Naive thymus-derived CD4-positive, alpha-beta T cell (primary cell): ENCODE measurements at places on chromosomes 12 and 14. TPM values are rescaled to one million over a fixed set of nuclear protein-coding genes. Genes with fewer than 3 reads are reported as not detected.

DNA sequence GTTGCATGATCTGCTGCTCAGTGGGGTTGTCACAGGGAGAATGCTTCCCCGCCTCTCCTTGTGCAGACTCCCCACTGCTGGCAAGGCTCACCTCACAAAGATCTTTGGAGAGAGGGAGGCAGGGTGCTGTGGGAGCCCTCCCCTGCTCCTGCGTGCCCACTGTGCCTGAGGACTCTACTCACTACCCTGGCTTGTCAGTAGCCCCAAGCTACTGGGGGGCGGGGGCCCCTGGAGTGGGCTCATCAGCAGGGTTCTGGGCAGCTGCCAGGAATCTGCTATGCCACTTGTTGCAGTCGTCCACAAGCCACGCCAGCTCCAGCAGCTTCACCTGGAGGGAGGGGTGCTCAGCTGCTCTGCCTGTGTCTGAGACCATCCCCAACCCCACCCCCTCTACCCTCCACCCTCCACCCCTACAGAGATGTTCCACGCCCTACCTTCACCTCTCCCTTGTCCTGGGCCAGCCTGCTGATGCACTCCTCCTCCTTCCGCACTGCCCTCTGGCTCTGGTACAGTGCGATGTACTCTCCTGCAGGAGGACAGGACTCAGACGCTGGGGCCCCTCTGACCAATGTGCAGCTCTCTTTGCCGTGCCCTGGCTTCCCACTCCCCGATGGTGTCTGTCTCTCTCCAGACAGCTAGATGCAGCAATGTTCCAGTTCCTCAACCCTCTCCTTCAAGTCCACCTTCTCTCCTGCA lies 14.2 kb upstream of the BLTP3B start:
- no peak overlapping the region for H3K27ac ChIP-seq
- no peak overlapping the region for H3K4me3 ChIP-seq
- H3K27me3 ChIP-seq = no peaks in the 10 kb centered on the region
- DNase-seq = no peak

DNA sequence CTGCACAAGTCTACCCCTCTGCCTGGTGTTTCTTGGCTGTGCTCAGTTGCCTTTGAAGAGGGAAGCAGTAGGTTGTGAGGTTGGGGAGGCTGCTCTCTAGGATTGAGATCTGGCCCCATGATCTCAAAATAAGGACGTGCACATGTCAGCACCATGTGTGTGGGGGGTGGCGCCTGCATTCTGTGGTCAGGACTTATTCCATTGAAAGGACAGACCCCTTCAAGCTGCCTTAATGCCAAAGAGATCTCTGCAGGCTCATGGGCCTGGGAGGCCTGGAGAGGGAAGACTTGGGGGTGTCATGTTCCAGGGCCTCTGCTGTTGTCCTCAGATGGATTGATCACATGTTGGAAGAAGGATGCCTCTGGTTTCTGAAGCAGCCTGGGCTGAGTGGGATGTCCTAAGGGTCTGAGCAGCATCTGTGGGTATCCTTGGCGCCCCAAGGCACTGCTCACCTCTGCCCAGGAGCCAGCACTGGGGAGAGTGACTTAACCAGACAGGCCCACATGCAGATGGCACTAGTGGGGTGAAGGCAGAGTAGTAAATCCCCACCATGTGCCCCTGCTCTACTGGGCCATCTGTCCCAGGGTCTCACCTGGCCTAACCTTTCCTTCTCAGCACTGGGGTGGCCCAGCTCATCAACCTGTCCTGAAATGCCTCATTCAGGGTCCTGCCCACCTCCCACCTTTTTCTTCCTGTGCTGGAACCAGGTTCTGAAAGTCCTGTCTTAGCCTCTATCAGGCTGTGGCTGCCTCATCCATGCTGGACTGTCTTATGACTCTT lies 118.9 kb downstream of the ADGRD1 start:
- H3K4me3 ChIP-seq = no peak overlapping the region
- H3K36me3 ChIP-seq = no peaks in the 10 kb centered on the region
- H3K27ac ChIP-seq = no peak overlapping the region
- H3K4me1 ChIP-seq = no peaks in the 10 kb centered on the region

GRCh38 chr12:6818222-6818621 lies 3.4 kb upstream of the GPR162 start:
- H3K27ac ChIP-seq = no peak overlapping the region
- H3K4me3 ChIP-seq = no peak overlapping the region
- no peaks in the 10 kb centered on the region for H3K4me1 ChIP-seq
- peaks cover 3% of the 10 kb centered on the region for H3K27me3 ChIP-seq
- peaks cover 22% of the 10 kb centered on the region for H3K36me3 ChIP-seq

DNA sequence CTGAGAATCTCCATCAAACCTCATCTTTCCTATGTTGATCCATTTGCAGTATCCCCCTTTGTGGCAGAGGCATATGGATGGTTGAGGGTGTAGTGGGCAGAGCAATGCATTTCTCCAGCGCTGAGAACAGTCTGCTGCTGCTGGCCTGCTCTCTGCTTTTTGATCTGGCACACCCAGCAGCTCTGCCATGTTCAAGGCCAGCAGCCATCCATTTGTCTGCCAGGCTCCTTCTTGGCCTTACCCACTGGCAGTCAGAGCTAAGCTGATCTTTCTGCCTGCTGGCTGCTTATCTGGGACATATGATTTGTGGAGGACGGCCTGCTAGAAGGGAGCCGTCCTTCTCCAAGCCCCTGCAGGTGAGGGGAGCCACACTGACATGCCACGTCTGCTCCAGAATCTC lies 17.0 kb downstream of the NPC2 start:
- H3K27me3 ChIP-seq = no peaks in the 10 kb centered on the region
- no peak overlapping the region for H3K4me3 ChIP-seq
- no peaks in the 10 kb centered on the region for H3K4me1 ChIP-seq
- H3K27ac ChIP-seq = no peak overlapping the region
- no peak for DNase-seq

- H3K27ac ChIP-seq = no peak overlapping the region
- no peak for DNase-seq
- no peaks in the 10 kb centered on the region for H3K36me3 ChIP-seq
- no peaks in the 10 kb centered on the region for H3K4me1 ChIP-seq
- H3K4me3 ChIP-seq = no peak overlapping the region
Observed at GRCh38 chr14:57008534-57008933, 198.3 kb upstream of the OTX2 start.

- H3K27me3 ChIP-seq = no peaks in the 10 kb centered on the region
- peaks cover 8% of the 10 kb centered on the region for H3K4me1 ChIP-seq
- no peaks in the 10 kb centered on the region for H3K36me3 ChIP-seq
Observed at GRCh38 chr12:1796515-1797010, 23.8 kb upstream of the LRTM2 start.

GRCh38 chr12:54858562-54858961 lies 4.2 kb downstream of the MUCL1 start:
- H3K36me3 ChIP-seq = no peaks in the 10 kb centered on the region
- no peak overlapping the region for H3K4me3 ChIP-seq
- DNase-seq = no peak
- no peaks in the 10 kb centered on the region for H3K27me3 ChIP-seq
- H3K27ac ChIP-seq = no peak overlapping the region

GRCh38 chr14:25911831-25912230 lies 686.0 kb downstream of the NOVA1 start:
- H3K36me3 ChIP-seq = no peaks in the 10 kb centered on the region
- no peak overlapping the region for H3K27ac ChIP-seq
- no peak overlapping the region for H3K4me3 ChIP-seq

DNA sequence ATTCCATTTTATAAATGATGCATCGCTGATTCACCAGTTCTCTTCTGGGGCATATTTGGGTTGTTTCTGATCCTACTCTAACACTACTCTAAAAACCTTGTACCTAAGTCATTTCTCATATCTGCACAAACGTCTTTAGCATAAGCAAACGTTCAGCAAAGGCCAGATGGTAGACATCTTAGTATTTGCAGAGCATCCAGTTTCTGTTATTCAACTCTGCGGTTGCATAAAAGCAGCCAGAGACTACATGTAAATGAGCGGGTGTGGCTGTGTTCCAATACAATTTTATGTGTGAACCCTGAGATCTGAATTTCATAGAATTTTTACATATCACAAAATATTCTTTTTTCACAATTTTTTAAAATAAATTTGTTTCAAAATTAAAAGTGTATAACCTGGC lies 22.8 kb upstream of the MMP17 start:
- DNase-seq = no peak
- H3K4me1 ChIP-seq = no peaks in the 10 kb centered on the region
- no peaks in the 10 kb centered on the region for H3K27me3 ChIP-seq
- no peak overlapping the region for H3K4me3 ChIP-seq
- no peaks in the 10 kb centered on the region for H3K36me3 ChIP-seq

DNA sequence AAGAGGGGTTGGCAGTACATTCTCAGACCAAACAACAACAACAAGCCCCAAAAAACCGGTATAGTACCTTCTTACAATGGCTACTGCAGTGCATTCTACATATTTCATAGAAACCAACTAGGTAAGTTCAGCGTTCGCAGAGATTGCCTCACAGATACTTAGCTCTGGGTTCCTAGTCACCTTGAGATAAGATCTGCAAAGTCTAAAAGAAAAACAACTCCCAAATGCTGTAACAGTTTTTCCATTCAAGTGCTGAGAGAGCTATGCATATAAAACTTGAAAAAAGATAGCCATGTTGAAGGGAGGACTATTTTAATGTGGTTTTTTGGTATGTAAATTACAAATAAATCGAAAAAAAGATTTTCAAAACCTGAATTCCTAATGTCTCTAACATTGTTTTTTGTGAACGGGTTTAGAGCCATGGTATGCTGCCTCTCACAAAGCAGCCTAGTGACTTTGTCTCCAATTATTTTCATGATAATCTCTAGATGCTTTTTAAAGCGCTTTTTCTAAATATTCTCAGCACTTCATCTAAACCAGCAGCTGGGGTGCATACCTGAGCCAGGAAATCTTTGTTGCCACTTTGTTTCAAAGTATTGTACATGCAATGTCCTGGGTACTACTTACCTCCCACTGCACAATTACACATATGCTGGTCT lies 56.6 kb upstream of the CRACR2A start:
- H3K27me3 ChIP-seq = no peaks in the 10 kb centered on the region
- no peak overlapping the region for H3K4me3 ChIP-seq
- DNase-seq = no peak
- H3K36me3 ChIP-seq = peaks cover 22% of the 10 kb centered on the region
- no peak overlapping the region for H3K27ac ChIP-seq

DNA sequence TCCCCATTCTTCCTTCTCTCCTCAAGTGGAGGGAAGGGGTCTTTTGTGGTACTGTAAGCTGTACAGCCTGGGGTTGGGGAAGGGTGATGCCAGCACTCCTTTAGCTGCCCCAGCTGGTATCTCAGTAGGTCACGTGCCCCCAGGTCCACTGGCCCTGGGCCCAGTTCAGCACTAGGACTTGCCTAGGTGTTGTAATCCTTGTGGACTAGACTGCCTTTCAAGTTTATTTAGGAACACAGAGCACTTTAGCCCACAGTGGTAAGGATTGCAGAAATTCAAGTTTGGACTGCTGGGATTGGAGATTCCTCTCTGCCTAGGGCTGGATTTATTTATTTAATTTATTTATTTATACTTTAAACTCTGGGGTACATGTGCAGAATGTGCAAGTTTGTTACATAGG lies 569.6 kb downstream of the AACS start:
- no peak for DNase-seq
- H3K27ac ChIP-seq = no peak overlapping the region
- H3K36me3 ChIP-seq = no peaks in the 10 kb centered on the region
- no peaks in the 10 kb centered on the region for H3K27me3 ChIP-seq

GRCh38 chr14:89397569-89398230 lies 19.3 kb downstream of the FOXN3 start:
- DNase-seq = no peak
- no peaks in the 10 kb centered on the region for H3K4me1 ChIP-seq
- H3K4me3 ChIP-seq = no peak overlapping the region
- no peak overlapping the region for H3K27ac ChIP-seq

DNA sequence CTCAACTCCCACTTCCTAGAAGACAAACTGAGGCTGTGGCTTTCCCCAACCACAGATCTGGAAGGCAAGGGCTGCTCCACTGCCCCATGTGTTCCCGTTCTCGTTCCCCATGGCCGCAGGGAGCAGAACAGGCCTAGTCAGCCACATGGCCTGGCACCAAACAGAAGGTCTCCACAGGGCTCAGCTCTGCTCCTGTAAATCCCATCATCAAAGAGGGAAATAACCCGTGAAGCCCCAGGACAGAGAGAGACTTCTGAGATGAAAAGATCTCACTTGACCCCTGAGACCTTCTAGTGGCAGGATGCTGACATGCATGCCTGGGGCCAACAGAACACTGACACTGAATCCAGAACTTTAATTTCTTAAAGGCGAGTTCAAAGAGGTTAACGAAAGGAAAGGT lies 68.9 kb downstream of the BCL11B start:
- peaks cover 86% of the 10 kb centered on the region for H3K4me1 ChIP-seq
- H3K27ac ChIP-seq = peak overlapping the region; percentile 85
- H3K4me3 ChIP-seq = no peak overlapping the region
- peaks cover 13% of the 10 kb centered on the region for H3K36me3 ChIP-seq
- no peaks in the 10 kb centered on the region for H3K27me3 ChIP-seq

- H3K27me3 ChIP-seq = no peaks in the 10 kb centered on the region
- H3K4me3 ChIP-seq = no peak overlapping the region
- no peaks in the 10 kb centered on the region for H3K36me3 ChIP-seq
Observed at GRCh38 chr14:30974628-30975027, 50.8 kb upstream of the AP4S1 start.

DNA sequence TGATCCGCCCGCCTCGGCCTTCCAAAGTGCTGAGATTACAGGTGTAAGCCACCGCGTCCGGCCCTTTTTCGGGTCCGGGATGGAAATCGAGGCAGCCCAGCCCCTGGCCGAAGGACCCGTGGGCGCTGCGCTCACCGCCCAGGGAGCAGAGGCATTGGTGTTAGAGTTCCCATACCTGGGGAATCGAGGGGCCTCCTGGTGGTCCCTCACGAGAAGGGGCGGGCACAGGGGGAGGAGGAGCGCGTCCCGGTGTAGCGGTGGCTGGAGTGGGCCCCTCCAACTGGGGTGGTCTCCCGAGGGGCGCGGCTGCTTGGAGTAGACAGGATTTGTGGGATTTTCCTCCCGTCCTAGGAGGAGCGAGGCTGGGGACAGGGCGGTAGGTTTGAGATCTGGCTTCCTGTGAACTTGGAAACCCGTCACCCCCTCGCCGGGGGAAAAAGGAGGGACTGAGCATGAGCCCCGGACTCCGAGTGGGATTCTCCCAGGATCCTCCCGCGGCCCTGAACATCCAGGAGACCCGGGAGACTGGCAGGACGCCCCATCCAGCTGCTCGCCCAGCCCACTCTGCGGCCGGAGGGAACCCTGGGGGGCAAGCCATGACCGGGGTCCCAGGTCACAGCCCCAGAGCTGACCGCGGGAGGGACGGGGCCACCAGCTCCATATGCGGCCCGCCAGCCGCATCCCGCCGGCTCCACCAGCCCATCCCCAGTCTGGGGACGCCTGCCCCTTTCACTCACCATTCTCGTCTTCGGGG lies 70.9 kb downstream of the ASCL4 start:
- no peaks in the 10 kb centered on the region for H3K36me3 ChIP-seq
- H3K4me1 ChIP-seq = no peaks in the 10 kb centered on the region
- peaks cover 15% of the 10 kb centered on the region for H3K27me3 ChIP-seq
- DNase-seq = no peak

- no peaks in the 10 kb centered on the region for H3K4me1 ChIP-seq
- H3K27me3 ChIP-seq = no peaks in the 10 kb centered on the region
- DNase-seq = no peak
- no peaks in the 10 kb centered on the region for H3K36me3 ChIP-seq
- no peak overlapping the region for H3K4me3 ChIP-seq
Observed at GRCh38 chr14:94387051-94388026, 1.1 kb downstream of the SERPINA1 start.

GRCh38 chr14:73240816-73241480 lies 3.6 kb downstream of the PAPLN start:
- H3K4me1 ChIP-seq = no peaks in the 10 kb centered on the region
- no peaks in the 10 kb centered on the region for H3K36me3 ChIP-seq

Gene FOXG1
- not detected for total RNA-seq

Gene DGKA
- 705 and 717 TPM in 2 replicates for total RNA-seq

Gene SYNDIG1L
- total RNA-seq = 0.16 TPM

Gene CRACR2A
- total RNA-seq = 39.4 TPM

Gene SLC4A8
- total RNA-seq = 5.3 and 8.4 TPM in 2 replicates

Gene SOAT2
- total RNA-seq = 0.69 TPM

Gene ESR2
- 0.12 TPM for total RNA-seq

Gene PLA2G1B
- not detected in 2 replicates for total RNA-seq

Gene C14orf132
- 4.1 TPM for total RNA-seq

Gene SLC16A7
- 26.2 and 32.3 TPM in 2 replicates for total RNA-seq

Gene KRT74
- 0.72 TPM for total RNA-seq

Gene MGP
- total RNA-seq = not detected
